NCI-H2081 (cell line): ENCODE measurements at places on chromosomes 4 and X.
A peak's percentile ranks its signal among the peaks of the same experiment; 100 is the strongest.

- no peak for DNase-seq
Measured at GRCh38 chrX:110741213-110741796, 54.3 kb downstream of the CHRDL1 start.

- no peak for DNase-seq
Measured at GRCh38 chr4:1969928-1970723, 38.6 kb downstream of the NELFA start.

DNA sequence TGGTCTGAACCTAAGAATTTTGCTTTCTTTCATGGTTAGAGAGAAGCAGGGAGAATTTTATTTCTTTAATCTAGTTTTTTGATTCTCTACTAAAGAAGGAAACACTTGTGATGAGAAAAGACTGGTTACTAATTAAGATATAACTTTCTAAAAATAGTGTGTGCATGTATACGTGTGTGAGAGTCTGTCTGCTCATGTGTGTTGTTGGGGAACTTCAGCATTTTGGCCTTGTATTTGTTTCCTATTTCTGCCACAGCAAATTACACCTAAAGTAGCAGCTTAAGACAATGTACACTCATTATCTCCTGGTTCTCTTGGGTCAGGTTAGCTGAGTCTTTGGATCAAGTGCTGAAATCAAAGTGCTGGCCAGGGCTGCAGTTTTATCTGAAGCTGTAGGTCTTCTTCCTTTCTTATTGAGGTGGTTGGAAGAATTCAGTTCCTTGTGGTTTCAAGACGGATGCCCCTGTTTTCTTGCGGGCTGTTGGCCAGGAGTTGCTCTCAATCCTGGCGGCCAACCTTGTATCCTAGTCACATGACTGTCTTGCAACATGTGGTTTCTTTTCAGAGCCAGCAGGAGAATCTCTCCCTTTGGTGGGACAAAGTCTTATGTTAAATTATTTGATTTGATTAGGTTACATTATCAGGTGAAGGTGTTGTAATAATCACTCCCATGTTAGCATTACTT is 188.4 kb upstream of the CLNK start:
- DNase-seq, result no peak

DNA sequence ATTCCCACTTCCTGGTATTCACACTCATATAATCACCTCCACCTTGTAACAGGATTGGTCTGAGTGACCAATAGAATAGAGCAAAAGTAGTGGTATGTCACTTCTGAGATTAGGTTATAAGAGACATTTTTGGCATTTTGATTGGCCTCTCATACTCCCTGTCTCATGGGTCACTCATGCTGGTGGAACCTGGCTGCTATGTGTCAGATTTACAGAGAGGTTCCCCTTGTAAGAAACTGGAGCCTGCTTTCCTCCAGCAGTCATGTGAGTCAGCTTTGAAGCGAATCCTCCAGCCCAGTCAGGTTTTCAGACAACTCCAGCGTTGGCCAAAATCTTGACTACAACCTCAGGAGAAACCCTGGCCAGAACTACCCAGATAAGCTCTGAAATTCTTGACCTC is 2.6 kb upstream of the OTUD4 start:
- no peak for DNase-seq

DNA sequence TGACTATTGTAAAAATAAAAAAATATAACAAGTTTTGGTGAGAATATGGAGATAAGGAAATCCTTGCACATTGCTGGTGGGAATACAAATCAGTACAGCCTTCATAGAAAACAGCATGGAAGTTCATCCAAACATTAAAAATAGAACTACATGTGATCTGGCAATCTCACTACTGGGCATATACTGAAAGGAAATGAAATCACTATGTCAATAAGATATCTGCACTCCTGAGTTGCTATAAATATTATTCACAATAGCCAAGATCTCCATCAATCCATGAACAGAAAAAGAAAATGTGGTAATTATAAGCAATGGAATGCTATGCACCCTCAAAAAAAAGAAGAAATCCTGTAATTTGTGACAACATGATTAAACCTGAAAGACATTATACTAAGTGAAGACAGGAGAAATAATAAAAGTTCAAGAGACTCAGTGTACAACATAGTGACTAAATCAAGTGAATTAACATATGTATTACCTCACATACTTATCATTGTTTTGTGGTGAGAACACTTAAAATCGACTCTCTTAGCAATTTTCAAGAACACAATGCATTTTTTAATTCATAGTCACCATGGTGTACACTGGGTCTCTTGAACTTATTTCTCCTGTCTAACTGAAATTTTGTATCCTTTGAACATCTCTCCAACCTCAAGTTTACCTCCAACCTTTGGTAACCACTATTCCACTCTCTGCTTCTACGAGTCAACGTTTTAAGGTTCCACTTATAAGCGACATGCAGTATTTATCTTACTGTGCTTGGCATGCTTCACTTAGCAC is 1703.7 kb upstream of the AGA start:
- DNase-seq, result no peak

GRCh38 chr4:16706251-16706650 is 192.2 kb downstream of the LDB2 start:
- no peak for DNase-seq

DNA sequence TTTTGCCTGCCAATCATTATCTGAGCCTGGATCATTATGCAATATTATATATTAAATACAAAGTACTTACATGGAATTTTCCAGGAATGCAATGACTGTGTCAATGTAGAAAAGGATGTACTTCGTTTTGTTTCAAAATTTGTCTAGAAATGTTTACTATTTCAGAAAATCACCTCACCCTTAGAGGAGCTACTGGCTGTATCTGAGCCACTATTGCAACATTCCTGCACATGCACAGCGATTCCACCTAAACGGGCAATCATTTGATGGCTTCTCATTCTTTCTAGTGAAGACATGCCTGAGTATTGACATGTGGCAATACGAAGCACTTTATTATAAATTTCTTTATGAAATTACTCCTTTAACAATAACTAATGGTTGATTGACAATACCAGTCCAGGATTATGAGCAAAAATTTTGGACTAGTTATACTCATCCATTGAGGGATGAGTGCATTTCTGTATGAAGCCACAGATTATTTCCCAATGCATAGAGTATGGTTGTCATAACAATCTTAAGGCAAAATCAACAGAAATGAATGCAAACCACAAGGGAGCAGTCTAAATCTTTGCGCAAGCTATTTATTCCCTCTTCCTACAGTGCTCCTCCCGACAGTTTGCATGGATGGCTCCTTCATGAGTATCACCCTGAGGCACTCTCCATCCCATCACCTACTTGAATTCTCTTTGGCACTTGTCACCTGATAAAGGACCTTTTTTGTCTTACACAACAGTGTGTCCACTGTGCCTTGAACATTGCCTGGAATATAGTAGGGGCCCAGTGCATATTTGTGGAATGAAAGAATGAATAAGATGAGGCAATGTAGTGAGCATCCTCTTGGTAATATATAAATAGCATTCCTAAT is 35.8 kb upstream of the MMAA start:
- no peak for DNase-seq

DNA sequence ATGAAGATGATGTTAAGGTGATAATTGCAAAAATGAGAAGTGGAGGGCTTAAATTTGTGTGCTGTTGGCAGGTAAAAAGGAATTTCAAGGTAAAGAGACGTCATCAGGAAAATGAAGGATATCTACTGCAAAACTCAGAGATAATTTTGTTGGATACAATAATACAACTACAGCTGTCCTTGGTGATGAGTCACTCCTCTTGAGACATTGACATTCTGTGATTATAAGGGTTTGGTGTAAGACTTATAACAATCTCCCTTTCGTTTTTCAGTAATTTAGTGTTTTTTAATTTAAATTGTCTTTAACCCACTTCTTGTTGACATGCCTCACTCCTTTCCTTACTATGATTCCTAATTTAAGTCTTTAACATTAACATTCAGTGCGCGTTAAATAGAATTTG is 1074.1 kb upstream of the SLIT2 start:
- no peak for DNase-seq

DNA sequence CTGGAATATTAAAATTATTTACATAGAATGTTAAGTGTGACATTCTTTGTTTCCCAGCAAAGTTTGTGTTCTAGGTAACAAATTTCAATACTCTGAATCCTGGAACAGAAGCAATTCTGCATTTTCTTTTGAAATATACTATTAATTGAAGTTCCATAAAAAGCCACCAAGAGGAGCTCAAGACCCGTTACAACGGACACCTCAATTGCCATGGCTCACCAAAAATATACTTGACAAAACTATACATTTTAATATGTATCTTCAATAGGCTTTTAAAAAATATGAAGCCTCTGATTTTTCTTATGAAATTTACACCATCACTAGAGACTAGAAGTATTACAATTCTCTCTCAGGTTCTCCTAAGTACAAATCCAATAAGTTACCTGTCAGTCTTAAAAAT is 111.4 kb downstream of the NYX start:
- no peak for DNase-seq

DNA sequence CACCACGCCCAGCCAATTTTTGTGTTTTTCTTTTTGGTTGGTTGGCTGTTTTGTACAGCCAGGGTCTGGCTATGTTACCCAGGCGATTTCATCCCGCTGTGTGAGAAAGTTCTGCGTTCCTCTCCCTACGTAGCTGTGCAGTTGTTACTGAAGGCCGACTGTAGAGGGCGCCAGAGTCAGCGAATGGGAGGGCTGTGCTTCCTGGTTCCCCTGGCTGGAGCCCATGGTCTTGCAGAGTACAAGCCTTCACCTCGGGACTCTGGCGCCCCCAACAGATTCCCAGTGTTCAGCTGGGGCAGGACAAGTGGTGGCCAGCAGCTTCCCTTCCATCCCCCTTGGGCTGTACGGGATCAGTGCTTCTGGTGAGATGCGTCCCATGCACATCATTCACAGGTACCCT is 5.6 kb upstream of the CT45A1 start:
- no peak for DNase-seq

DNA sequence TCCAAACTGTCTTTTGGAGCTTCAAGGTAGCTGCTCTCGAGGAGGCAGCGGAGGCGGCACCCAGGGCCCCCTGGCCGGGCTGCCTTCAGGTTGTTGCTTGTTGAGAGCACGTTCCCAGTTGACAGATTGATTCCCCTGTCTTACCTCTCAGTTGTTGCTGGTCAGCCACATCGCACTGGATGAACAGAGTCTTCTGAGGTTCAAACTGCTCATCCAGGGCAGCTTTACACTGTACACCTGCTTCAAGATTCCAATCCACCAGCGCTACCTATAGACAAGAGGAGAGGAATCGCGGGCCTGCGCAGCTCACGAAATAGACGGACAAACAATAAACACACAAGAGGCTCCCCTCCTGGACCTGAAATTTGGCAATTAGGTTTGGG is 497 bp downstream of the HPGD start:
- DNase-seq, result peak; percentile 16

DNA sequence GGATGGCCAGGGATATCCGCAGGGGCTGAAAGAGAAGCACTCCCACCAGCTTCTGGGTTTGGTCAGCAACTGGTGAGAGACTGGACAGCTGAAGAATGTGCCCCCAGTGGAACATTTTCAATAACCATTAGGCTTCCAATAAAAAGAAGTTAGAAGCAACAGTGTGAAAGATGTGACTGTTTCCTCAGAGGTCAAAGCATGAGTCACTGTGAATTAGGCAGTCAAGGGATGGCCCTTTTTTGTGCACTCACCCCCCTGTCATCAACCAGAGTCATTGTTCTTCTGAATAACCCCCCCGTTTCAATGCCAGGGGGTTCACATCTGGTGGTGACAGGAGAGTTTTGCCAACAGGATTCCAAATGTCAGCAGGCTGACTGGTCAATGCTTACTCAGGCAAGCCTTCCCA is 74.6 kb upstream of the SH3RF1 start:
- DNase-seq, result peak; percentile 8

DNA sequence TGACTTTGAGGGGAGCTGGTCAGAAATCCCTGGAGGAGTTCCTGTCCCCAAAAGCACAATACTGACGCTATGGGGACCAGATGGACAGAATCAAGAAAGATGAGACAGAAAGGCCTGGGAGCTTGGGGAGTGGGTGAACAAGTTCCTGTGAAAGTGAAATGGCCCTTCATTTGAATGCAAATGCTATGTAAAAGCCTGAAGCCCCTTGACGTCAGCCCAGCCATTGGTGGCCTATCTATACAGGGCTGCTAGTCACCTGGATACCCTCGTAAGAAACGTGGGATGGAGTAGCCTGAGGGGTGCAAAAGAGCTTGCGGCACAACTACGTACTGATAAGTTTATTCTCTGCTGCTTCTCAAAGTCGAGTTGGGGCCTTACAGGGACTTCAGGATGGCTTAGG is at the start of gene CDX4:
Gene CDX4 (plus strand): TSS at position 223 of the 400 bp plus-strand sequence. CDS start 201 bp downstream, outside the sequence.
- no peak for DNase-seq

GRCh38 chr4:7786040-7786439 is 153.6 kb downstream of the AFAP1 start:
- DNase-seq, result no peak

GRCh38 chrX:70437011-70437410 is 7.6 kb upstream of the DLG3 start:
- DNase-seq, result no peak

DNA sequence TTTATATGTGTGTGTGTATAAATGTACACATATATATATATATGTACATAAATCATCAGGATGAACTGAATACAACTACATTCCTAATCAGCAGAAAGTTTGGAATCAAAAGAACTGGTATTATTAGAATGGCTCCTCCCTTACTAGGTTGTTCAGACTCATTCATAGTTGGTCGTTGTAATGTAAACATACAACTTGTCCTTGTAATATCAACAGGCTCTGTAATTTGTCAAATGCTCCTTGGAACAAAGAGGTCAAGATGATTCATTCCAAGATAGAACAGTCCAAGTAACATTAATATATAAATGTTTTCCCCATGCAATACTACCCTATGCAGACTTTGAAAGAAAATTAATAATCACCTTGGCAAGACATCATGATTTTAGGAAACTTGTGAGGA is 351.4 kb upstream of the SMIM31 start:
- no peak for DNase-seq

DNA sequence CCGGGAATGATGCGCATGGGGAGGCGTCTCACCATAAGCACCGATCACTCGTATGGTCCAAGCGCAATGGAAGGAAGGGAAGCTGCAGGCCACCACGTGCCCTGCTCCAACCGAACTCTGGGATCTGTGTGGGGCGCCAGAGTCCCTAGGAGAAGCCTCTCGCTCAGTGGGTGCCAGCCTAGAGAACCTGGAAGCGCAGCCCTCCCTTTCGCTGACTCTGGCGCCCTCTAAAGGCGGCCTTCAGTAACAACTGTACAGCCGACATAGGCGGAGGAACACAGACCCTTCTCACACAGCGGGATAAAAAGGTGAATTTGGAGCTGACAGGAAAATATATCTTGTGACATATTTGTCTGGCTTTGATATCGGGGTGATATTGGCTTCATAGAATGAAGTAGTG is 76.0 kb downstream of the INTS6L start:
- no peak for DNase-seq
